ENCODE measurements at places on chromosomes 1 and 21.

DNA sequence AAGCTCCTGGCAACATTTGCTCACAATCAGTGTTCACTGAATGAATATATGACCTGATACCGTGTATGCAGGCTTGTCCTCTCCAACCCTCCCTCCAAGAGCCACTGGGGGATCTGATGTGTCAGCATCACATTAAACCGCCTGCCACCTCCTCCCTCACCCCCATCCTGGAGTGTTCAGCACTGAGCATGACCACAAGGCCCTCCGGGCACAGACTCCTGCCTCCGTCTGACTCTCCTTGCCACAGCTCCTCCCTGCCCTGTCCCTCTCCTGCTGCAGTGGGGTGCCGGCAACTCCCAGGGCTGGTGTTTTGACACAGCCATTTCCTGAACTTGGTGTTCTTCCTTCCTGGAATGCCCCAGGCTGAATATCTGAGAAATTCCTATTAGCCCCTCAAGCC, 136.7 kb downstream of the FCRL5 start:
- DNase-seq: no peak

GRCh38 chr1:17775796-17776195, 20.7 kb downstream of the ACTL8 start:
- no peak for DNase-seq

GRCh38 chr1:77250126-77250525, 30.9 kb upstream of the PIGK start:
- DNase-seq: no peak

- peak; percentile 89 for DNase-seq
These were observed 37.4 kb upstream of the WASF2 start for GRCh38 chr1:27527223-27527889.

GRCh38 chr1:203911806-203912205, 50.4 kb downstream of the SNRPE start:
- no peak for DNase-seq

DNA sequence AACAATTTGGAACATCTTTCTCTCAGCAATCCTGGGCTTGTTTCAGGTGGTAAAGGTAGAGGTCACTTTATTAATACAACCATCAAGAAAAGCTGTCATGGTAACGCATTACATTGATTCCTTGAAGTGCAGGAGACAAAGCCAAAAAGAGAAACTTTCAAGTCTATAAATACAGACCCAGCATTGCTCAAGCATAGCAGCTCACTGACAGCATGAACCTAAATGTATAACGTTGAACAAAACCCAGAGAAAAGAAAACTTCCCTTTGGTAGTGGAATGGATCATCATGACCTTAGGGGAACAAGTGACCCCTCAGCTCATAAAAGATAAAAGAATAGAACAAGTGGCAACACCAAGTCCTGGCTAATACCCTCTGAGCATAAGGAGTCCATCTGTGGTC, 332.2 kb downstream of the NTNG1 start:
- no peak for DNase-seq

- no peak for DNase-seq
These were observed 24.6 kb upstream of the OVAAL start for GRCh38 chr1:180534214-180534613.

- no peak for DNase-seq
These were observed 470.4 kb upstream of the B3GALT2 start for GRCh38 chr1:193656841-193657240.

Measured in muscle of back (tissue), 13 donors.